ENCODE measurements at places on chromosomes 3 and 15.

GRCh38 chr3:171306631-171307030 lies 153.6 kb downstream of the TNIK start:
- DNase-seq, result no peak

DNA sequence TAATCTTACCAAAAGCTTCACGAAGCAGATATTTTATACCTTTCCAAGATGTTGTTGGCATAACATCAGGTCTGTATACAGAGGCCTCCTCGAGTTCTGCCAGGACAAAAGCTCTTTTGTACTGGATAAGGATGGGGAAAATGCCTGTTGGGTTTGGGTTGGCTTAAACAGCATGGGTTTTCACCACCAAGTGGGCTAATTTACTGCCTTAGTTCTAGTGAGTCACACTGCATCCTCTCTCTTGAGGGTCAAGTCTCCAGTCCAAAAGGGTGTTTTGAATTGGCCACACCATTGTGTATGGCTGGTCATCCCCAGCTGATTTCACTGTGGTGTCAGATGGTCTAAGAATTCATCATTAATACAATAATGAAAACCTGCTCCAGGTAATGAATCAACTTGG lies 26.1 kb upstream of the BHLHE40 start:
- no peak for DNase-seq

DNA sequence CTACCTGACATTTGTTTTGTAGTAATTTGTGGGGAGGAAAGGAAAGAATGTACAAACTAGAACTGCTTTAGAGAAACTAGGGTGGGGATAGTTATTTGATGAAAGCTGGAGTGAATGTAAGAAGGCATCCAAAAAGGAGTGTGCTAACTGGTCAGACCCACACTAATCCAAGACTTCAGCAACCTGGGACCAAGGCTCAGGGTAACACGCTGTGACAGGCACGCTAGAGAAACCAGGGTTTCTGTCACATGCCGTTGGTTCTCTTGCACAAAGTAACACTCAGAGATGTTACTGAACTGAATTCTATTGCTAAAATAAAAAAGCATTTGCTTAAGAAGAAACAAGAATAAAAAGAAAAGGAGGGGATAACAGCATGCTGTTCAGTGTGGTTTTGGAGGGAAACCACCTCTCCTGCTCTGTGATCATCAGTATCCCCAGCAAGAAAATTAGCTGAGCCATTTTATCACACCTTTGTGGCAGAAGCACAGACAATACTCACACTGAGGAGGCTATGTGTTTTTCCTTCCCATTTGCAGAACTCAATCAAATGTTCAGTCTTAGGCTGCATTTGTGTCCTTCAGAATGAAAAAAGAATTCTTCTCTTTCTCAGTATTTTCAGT lies 2.8 kb upstream of the CCDC80 start:
- no peak for DNase-seq

- no peak for DNase-seq
Observed at GRCh38 chr15:50050986-50051743, 67.9 kb downstream of the ATP8B4 start.

- no peak for DNase-seq
Observed at GRCh38 chr3:160981217-160981938, 123.8 kb downstream of the B3GALNT1 start.

- DNase-seq, result no peak
Observed at GRCh38 chr3:125129512-125129997, 73.8 kb upstream of the HEG1 start.

GRCh38 chr3:132325634-132326033 lies 8.4 kb downstream of the ACP3 start:
- no peak for DNase-seq

- DNase-seq, result no peak
Observed at GRCh38 chr3:144511346-144511745, 539.7 kb downstream of the DIPK2A start.

DNA sequence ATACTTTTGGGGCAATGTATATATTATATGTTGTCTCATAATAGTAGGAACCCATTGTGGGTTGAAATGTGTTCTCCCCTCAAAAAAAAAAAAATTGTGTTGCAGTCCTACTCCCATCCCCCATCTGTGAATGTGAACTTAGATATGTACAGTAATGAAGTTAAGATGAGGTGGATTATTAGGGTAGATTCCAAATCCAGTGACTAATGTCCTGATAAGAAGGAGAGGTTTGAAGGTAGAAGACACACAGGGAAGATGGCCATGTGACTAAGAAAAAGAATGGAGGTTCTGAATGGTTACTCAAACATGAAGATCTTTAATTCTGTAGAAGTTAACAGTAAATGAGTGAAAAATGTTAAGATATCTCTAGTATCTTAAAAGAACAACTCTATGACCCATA lies 3.0 kb upstream of the ATOSA start:
- DNase-seq, result no peak

DNA sequence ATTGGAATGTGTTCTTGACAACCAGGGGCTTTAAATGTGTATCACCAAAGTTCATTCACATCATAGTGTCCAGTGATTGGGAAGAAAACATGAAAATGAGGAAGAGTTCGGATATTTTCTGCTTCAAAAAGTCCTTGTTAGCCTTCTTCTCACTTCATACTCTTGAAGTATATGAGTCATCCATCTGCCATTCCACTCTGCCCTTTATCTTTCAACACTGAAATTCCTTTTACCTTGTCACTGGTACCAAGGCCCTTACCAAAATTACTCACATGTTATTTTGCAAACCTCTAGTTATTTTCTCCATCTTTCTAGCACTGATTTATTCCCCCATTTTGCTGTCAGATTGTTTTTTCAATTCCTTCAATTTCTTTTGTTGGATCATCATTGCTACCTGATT lies 32.5 kb downstream of the OR5H15 start:
- no peak for DNase-seq

- no peak for DNase-seq
Observed at GRCh38 chr15:58454950-58455401, 23.2 kb downstream of the LIPC start.

- no peak for DNase-seq
Observed at GRCh38 chr3:18649666-18650363, 224.7 kb upstream of the SATB1 start.

DNA sequence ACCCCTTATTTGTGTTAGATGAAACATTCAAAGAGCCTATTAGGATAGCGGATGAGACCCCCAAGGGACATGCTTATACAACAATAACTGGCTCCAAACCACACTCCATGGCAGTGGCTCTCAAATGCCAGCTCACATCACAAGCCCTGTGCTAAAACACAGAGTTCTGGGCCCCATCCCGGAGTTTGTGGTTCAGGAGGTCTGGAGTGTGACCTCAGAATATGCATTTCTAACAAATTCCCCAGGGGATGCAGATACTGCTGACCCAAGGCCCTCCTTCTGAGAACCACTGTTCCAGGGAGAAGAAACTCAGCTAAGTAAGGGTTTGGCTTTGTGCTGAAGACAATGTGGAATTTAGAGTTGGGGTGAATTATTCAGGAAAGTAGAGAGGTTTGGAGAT lies 3.6 kb downstream of the CCRL2 start:
- no peak for DNase-seq

GRCh38 chr3:195207731-195208130 lies 63.2 kb downstream of the XXYLT1 start:
- no peak for DNase-seq

DNA sequence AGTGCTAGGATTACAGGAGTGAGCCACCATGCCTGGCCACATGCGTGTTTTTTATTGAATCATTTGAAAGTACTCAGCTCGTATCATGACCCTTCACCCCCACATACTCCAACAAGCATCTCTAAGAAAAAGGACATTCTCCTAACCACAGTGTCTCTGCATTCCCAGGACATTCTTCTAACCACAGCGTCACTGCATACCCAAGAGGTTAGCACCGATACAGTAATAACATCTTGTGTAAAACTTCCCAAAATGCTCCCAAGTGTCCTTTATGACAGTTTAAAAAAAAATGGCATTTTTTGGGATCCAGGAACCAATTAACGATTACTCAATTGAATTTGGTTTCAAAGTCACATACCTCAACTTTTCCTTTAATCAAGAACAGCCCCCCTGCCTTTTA lies 39.6 kb downstream of the FLNB start:
- DNase-seq, result no peak

- no peak for DNase-seq
Observed at GRCh38 chr3:38986901-38987300, 64.8 kb downstream of the SCN11A start.

DNA sequence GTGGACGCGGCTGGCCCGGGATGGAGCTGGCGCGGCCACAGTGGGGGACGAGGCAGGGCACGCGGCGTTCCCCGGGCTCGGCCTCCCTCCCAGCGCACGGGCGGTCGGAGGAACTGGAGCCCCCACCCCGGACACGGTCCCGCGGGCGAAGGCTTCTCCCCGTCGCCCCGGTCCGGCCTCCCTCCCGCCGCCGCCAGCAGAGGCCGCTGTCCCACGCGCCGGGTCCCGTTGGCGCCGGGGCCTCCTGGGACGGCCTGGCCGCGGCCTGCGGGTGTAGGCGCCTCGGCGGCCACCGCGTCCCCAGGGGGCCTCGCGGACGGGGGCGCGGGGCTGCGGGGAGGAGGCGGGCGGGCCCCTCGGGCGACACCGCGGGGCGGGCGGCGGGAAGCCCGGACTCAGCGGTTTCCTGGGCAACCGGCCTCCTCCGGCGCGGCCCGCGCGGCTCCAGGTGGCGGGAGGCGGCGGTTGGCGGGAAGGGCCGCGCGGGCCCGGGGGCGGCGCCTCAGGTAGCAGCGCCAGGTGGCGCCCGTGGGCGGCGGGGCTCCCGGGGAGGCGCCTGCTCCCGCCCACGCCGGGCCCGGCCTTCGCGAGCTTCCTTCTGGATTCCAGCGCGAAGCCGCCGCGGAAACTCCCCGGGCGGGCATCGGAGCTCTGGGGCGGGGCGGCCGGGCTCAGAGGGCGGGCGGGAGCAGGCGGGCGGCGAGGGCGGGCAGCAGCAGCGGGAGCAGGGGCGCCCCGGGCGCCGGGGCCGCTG lies 26.7 kb downstream of the MELTF start:
- DNase-seq, result peak; percentile 70

DNA sequence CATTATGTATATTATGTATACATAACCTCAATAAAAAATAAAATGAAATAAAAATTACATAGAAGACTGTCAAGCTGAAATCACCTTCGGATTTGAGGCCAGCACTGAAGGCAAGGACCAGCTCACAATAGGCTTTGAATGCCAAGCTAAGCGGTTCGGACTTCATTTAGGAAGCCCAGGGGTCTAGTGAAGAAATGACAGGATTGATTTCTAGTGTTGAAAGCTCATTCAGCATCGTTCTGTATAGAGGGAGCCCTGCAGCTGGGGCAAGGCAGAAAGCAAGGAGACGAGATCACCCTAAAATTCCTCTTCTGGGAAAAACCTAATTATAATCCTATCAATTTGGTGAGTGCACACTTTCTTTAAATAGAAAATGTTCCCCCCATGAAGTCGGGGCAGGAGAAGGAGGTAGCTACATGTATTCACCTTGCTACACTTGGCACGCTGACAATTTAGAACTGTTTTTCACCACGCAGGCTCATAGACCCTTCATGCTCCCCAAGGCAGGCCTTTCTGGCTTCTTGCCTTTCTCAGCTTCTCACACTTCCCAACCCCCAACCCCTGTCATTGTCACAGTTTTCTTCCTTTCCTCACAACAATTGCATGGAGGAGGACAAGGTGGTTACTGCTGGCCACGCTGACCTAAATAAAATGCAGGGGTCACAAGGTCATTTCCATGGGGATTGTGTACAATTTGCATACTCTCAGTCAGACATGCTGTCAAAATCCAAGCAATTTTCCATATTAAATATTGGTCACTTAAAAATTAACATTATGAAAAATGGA lies 44.4 kb upstream of the SSR3 start:
- no peak for DNase-seq

- no peak for DNase-seq
Observed at GRCh38 chr3:189276444-189277219, 104.9 kb downstream of the TPRG1 start.

DNA sequence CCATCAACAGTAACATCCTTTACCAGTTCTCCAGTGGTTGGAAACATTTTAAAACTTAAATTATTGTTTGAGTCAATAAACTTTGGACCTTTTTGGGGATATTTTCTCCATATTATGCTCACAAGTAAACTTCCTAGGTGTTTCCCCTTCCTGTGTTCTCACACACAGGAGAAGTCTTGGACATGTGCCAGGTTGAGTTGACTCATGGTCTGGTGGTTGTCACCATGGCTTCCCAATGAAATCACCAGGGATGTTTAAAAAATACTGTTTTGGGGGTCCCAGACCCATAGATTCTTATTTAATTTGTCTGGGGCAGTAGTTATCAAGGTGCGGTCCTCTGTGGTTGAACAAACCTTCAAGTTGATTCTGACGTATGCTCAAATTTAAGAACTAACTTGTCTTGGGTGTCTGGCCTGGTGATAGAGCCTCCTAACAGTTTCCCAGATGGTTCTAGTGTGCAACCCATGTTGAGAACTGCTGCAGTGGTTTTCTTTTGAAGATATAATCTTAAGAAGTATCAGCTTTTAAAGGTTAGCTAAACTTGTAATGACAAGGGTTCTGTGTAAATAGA lies 291.8 kb downstream of the EDEM1 start:
- no peak for DNase-seq

- DNase-seq, result no peak
Observed at GRCh38 chr15:31465083-31465955, 138.7 kb downstream of the KLF13 start.

DNA sequence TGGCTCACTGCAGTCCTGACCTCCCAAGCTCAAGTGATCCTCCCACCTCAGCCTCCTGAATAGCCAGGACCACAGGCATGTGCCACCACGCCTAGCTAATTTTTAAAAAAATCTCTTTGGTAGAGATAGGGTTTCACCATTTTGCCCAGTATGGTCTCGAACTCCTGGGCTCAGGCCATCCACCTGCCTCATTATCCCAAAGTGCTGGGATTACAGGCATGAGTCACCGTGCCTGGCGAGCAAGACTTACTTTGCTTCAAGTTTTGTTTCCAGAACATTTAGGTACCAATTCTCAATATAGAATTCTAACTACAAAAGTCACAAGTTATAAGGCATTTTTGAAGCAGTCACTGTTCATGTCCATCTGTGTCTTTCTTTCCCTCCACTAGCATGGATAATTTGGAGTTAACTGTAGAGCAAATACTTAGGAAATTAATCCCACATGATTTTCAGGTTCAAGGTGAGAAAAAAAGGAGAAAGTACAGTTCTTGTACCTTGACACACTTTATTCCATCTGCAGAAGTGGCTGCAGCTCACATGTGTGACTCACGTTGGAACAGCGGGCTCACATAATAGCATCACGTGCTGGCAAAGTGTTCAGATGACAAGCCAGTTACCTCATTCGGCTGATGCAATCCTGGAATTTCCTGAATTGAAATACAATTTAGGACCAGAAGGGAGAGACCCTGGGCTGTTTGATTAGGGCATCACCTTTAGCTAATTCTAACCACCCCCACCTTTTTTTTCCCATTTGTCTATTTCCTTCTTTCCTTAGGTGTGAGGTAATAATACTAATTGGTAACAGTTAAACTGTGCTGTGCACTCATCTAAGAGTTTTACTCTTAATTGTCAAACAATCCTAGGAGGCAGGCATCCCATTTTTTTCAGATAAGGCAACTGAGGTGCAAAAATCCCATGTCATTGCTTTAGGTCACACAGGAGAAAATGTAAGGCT lies 46.9 kb upstream of the NEDD4 start:
- no peak for DNase-seq

DNA sequence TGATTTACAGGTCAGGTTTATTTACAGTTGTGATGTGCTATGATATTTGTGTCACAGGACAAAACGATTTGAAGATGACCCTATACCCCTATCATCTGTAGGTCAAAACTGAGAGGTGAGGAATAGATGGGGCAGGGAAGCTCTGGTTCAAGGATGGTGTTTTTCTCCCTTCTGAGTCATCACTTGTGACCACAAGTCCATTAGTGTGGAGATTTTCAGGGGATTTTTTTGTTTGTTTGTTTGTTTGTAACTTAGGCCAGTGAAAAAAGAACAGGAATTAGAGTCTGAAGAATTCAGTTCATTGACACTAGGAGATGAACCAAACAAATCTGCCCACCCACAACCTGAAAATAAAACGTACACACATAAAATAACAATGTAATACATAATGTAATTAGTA lies 62.7 kb upstream of the FAM98B start:
- DNase-seq, result no peak
